Activated CD8-positive, alpha-beta T cell treated with anti-CD3 and anti-CD28 coated beads for 36 hours (primary cell): ENCODE measurements at places on chromosomes 7 and 10. TPM values are rescaled to one million over a fixed set of nuclear protein-coding genes. Genes with fewer than 3 reads are reported as not detected.

ZP3 gene
- 13.4 TPM for total RNA-seq

TDRD1 gene
- 0.16 TPM for total RNA-seq

TMEM196 gene
- not detected for total RNA-seq

CCDC146 gene
- 2.1 TPM for total RNA-seq

AQP1 gene
- 0.22 TPM for total RNA-seq

DNA sequence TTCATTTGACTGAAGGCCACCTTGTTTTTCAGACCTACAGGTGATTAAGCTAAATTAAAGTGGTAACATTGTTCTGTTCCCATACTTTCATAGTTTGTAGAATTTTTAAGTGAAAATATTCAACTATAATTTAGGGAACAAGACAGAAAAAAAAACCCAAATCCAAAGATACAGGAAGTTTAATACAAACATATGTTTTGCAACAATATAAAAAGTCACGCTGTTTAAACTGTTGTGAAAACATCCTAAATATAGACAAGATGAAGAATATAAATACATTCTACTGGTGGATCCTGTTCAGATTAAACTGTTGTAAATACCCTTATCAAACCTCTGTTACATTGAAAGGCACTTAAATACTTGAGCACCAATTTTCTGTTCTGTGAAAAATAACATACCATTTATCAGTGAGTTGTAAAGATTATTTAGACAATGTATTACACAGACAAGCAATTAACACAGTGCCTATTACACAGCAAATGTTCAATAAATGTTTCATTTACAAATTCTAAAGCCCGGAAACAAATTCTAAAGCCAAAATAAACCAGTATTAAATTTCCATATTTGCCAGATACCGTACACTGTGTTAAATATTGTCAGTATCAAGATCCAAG is 14.2 kb downstream of the ASZ1 start:
- DNase-seq, result no peak

GRCh38 chr7:4550117-4550516 is 132.0 kb upstream of the FOXK1 start:
- no peak for DNase-seq

DNA sequence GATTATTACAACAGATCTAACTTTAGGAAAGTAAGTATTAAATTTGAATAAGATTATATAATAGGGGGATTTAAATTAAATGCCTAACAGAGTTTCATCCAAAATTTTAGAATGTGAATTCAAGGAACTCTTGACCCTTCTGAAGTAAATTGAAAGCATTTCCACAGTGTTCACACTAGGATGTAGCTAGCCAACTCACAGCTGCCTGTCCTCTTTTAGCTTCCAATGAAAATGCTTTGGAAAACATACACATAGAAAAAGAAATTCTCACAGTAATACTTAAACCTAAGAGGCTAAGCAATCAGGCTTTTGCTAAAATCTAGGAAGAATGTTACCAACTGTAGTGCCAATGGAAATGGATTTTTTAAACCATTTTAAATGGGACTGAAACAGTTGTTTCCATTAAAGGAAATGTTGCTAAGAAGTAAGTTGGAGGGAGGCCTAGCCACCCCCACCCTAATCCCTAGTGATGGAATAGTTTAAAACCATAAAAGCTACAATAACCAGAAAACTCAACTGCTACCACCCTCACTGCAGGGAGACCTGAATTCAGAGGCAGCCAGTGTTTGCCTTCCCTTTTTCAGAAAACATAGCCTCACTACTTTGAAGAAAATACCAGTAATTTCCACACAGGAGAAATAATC is 58.3 kb downstream of the REEP3 start:
- DNase-seq, result no peak

DNA sequence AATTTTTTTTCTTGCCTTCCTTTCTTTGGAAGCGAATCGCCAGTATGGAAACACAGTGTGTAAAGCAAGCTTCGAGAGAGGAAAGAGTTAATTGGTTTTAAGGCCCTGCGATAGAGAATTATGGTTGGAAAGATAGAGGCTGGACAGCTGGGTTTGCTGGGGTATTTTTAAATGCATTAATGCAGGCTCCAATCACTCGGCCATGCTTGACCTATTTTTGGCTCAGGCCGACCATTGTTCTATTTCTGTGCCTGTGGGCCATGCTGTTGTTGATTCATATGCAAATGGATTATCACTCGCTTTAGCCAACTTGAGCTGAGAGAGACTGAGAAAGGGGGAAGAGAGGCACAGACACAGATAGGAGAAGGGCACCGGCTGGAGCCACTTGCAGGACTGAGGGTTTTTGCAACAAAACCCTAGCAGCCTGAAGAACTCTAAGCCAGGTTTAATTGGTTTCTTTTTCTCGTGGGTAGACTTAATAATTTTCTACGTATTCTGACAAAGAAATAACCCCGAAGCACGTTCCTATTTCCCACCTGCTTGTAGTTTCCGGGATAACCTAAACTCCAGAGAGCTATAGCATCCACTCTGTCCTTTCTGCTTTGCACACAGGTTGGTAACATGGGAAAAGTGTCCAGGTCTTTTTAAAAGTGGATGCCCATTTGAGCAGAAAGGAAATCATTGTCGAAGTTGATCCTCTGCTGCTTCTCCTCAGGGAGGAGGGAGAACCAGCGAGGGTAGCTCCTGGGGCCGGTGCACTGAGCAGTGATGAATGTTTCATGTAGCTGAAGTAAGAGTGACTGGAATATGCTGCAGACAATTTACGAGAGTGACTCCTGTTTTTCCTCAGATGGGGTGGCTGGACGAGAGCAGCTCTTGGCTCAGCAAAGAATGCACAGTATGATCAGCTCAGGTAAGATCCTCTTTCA is at the start of gene HDAC9:
Gene HDAC9 (plus strand): TSS at position 338 of the 929 bp plus-strand sequence. CDS start 554 bp downstream, at position 892.
- peak; percentile 9 for DNase-seq
